H54 (cell line): ENCODE measurements at places on chromosomes 5 and 9.

DNA sequence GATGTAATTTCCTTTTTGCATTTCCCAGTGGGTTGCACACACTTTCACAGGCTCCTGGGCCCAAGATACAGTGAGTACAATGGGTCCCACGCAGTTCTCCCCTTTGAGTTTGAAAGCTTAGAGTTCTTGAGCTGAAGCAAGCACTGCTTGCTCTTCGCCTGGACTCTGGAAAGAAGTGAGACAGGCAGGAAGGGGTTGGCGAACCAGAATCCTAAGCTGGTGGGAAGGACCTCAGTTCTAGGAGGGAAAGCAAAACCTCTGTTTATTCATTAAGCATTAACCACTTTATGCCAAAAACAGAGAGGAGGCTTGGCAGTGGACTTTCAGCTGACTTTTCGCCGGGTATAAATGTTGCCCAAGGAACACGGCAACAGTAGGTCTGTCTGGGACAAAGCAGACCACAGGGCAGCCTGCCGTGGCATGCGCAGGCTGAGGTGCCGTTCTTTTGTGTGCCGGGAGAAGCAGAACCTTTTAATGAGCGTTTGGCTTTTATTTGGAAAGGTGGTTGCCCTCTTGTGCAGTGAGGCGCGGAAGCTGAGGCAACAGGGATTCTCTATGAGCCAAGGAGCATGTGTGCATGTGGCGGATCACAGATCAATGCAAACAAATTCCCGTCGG, 239.9 kb upstream of the PANK3 start:
- DNase-seq, result no peak

GRCh38 chr9:101443364-101443771, 7.8 kb upstream of the ALDOB start:
- no peak for DNase-seq

GRCh38 chr9:76887003-76887821, 18.7 kb downstream of the PRUNE2 start:
- no peak for DNase-seq

DNA sequence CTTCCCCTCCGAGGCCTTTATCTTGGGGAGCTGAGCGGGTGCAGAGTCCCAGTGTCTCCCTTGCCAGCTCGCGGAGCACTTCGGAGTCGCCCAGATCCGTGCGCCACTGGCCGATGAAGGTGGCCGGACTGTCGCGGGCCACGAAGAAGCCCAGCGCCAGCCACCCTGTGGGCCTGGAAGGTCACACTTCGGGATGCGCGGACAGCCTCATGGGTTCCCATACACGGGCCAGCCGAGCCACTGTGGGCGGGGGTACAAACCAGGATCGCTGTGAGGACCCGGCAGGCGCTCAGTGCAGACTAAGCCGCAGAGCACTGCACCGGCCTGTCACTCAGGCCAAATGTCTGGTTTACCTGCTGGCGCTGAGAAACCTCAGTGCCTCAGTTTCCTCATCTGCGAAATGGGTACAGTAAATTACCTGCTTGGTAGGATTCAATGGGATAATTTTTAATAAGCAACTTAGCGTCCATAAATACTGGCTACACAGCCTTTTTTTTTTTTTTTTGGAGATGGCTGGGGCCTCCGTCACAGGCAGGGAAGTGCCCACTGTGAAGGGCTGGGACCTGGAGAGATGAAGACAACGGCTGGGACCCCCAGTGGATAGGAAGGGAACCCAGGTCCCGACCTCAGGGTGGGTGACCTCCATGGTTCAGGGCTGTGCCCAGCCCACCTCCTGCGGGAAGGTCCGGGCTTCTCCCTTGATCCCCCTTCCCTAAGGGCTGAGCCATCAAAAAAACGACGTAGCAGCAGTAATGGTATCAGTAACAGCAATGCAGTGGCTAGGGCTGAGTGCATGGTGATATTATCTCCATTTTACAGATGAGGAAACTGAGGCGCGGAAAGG, 38.7 kb upstream of the CTSV start:
- no peak for DNase-seq

DNA sequence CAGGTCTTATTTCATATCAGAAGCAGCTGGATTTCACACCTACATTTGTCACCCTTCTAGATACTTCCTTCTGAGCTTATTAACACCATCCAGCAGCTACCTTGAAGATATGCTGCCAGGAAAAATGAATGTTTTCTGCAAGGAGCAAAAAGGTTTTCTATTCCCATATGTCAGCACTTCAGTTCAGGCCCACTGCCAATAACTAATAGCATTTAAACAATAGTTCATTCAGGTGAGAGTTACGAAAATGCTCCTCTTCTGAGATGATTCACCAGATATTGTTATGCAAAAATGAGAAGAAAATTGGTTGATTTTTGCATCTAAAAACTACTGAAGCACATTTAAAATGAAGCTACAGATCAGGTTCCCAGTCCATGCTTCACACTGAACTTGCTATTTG, 56.4 kb upstream of the ISL1 start:
- DNase-seq, result no peak

DNA sequence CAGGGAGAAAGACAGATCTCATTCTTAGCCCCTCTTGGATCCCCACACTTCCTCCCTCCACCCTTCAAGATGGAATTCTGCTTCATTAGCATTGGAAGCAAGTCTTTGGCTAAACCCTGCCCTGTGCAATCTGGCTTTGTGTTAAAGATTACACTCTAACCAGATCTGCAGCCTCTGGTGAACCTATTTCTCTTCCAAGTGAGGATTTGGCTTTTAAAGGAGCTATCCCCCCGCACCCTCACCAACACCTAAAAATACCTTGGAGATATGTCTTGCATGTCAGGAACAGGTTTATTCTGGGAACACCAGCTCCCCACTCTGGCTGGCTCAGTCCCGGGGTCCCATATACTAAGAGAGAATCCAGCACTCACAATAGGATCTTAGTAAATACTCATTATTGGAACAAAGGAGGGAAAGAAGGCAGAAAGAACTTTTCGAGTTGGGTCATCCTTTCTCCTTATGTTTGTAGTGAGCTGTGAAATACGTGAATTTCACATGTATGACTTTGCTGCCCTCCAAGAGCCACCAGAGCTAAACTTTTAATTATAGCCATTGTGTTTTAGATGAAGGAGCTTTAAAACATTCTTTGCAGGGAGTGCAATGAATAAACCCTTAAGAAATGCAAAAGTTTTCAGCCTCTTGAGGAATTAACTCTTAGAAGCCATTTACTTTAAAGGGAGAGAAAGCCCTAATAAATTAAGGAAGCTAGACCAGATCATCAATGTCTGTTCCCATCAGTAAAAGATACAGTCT, 53.7 kb upstream of the HRH2 start:
- DNase-seq, result no peak

- peak; percentile 65 for DNase-seq
Observed at GRCh38 chr5:74543162-74543995, 97.1 kb downstream of the ENC1 start.

- no peak for DNase-seq
Observed at GRCh38 chr9:13163946-13164345, 115.5 kb downstream of the MPDZ start.

DNA sequence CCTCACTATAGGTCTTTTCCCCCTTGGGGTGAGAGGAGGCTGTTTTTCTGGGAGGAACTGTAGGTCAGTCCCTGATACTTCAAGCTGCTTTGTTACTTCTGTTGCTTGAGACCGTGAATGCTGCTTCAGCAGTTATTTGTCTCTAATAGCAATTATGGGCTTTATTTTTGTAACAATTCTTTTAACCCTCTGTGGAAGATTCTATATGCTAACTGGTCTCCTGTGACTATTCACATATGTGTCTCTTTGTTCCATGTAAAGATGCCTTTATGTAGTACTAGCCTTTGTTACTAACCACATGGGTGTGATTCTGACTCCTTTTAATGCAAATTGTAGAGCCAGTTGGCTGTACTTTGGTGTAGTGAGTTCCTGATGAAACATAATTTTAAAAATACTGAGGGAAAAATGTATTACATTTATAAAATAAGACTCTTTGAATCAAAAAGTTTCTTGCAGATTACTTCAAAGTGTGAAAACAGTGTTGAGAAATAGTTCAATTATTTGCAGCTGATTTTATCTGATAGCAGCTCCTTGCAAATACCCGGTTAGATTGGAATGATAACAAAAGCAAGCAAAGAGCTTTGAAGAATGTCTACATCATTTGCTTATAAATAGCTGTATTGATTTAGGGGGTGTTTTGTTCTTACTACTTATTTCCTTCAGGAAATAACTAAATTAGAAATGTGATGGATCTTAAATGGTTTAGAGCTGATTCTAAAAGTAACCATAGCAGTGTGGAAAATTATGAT, 46.6 kb downstream of the ANGPTL2 start:
- DNase-seq, result no peak

- DNase-seq, result no peak
Observed at GRCh38 chr5:14506661-14507060, 74.9 kb upstream of the OTULINL start.

GRCh38 chr5:154860123-154860522, 1.7 kb downstream of the CNOT8 start:
- no peak for DNase-seq

GRCh38 chr5:164139423-164139822, 634.0 kb downstream of the MAT2B start:
- DNase-seq, result no peak

DNA sequence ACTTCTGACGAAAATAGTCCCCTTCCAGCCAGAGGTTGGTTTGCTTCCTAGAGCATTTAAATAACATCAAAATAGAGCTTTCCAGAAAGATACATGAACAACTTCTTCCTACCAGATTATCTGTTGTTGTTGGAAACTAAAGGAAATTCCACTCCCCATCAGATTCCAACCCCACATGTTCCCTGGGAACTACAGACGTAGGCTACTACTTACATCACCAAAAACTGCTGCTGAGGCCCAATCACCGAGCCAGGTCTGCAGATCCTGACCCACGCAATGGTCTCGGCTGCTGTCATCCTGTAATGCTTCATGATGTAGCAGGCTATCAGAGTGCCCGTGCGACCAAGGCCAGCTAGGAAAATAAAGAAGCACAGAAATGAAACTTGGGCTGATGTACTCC, 73.4 kb downstream of the HABP4 start:
- DNase-seq, result no peak

DNA sequence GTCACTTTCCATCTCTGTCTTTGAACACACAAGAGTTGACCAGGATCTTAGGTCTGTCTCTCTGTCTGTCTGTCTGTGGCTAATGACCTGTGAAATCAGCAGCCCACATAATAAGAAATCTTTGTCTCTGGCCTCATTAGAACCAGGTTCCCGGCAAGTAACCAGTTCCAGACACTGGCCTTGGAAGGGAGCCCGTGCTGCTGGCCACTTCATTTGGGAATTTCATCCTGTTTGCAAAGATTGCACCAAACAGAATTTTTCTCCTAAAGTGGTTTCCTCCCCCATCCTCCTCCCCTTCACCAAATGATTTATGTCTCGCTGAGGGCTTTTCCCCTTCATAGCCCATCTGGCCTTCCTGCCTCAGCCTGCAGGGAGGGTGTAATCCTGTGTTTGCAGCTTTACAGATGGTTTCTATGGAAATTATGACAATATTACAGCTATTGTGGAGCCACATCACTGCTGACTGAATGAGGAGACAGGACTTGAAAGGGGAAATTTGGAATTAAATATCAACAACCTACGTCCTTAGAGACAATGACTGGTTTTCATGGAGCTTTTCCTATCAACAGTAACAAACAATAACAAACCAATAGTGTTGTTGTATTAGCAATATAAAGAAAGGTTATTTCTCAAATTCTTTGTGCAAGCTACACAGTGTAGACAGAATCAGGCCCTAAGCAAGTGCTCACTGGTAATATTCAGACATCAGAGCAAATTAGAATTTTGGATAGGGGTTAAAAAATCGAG, 25.7 kb downstream of the DPYSL3 start:
- DNase-seq, result no peak

DNA sequence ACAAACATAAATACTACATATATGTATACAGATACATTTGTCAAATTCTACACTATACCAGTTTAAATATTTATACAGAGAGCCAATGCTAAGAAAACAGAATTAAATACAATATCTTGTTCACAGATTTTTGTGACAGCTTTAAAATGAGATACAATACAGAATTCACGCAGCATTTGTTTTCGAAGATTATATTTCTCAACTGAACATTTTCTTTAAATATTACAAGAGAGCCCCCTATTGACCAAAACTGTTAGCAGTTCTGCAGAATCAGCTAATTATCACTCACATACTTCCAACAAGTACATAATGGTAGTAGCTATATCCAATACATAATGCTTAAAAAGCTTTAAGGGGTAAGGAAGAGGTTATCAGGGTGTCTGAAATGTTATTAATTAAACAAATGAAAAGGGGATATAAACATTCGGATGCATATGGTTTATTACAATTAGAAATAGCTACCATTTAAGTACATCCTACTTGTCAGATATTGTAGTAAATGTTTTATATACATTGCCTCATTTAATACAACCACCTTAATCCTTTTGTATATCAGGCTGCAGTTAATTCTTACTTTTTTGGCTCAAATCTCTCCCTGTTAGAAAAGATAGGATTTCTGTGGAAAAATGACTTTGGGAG, 31.7 kb downstream of the ZDHHC21 start:
- no peak for DNase-seq

- no peak for DNase-seq
Observed at GRCh38 chr9:75358846-75359245, 270.5 kb downstream of the OSTF1 start.

GRCh38 chr5:758698-759053, 25.9 kb downstream of the ZDHHC11B start:
- peak; percentile 2 for DNase-seq

DNA sequence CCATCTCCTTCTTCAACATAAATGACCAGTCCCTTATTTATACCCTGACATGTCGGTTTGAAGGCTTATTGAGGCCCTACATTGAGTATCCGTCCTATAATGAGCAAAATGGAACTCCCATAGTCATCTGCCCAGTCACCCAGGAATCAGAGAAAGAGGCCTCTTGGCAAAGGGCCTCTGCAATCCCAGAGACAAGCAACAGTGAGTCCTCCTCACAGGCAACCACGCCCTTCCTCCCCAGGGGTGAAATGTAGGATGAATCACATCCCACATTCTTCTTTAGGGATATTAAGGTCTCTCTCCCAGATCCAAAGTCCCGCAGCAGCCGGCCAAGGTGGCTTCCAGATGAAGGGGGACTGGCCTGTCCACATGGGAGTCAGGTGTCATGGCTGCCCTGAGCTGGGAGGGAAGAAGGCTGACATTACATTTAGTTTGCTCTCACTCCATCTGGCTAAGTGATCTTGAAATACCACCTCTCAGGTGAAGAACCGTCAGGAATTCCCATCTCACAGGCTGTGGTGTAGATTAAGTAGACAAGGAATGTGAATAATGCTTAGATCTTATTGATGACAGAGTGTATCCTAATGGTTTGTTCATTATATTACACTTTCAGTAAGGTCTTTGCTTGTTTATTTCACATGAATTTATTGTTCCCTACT, 38.2 kb upstream of the BTNL3 start:
- peak; percentile 48 for DNase-seq

GRCh38 chr5:96538808-96539250, 105.8 kb upstream of the PCSK1 start:
- DNase-seq, result no peak

DNA sequence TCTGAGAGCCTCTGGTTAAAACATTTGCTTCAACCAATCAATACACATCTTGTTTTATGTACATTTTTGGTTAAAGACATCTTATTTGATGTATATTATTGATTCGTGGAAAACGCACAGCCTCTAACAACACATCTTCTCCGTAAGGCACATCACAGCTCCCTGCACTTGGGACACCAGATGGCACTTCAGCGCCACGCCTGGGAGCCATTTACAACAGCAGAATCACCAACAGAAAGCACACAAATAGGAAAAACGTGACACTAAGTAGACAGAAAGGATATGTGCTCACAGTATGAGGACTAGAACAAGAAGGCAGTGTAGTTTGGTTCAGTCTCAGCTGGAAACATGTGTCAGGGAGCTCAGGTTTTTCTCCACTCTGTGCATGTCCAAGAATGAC, 199.7 kb downstream of the ROR2 start:
- DNase-seq, result no peak
